ENCODE measurements at places on chromosomes 6 and 20.

GRCh38 chr6:37566111-37566949, 66.6 kb upstream of the CCDC167 start:
- H3K4me1 ChIP-seq = peaks cover 14% of the 10 kb centered on the region
- no peaks in the 10 kb centered on the region for H3K36me3 ChIP-seq
- peak overlapping the region; percentile 48 for H3K4me3 ChIP-seq
- H3K27me3 ChIP-seq = no peaks in the 10 kb centered on the region
- H3K27ac ChIP-seq = no peak overlapping the region

DNA sequence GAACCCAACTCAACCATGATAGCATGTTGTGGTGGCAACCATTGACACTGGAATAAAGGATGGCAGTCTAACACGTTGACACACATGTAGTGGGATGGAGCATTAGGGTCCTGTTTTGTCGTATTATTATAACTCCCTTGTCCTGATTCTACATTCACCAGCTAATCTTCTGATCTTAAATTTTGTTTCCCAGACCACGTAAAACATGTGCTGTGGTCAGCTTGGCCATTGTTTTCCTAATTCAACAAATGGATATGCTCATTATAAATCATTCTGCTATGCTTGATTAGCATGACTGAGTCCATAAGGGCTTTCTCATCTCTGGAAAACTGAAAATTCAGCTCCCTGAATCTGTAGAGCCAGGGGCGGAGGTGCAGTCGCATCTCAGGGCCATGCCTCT, 15.0 kb downstream of the MRAP2 start:
- peak; percentile 31 for DNase-seq
- no peaks in the 10 kb centered on the region for H3K36me3 ChIP-seq
- no peaks in the 10 kb centered on the region for H3K27me3 ChIP-seq
- no peak overlapping the region for H3K4me3 ChIP-seq
- H3K27ac ChIP-seq = no peak overlapping the region
- H3K4me1 ChIP-seq = no peaks in the 10 kb centered on the region

DNA sequence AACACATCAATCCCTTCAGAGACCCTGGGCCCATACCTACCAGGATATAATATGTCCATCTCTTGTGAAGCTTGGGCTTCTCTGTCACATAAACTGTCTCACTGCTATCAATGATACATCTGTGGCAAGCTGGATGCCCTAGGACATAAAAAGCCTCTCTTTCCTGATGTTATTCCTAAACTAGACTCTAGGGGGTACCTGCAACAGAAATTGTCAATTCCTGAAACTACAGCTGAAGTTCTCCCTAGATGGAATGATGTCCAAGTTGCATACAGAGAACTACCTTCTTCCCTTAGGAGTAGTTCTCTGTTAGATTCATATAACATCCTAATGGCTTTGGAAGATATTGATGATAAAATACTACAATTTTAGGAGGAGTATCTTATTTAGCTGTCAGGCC, 35.8 kb downstream of the TBX18 start:
- H3K4me1 ChIP-seq = no peaks in the 10 kb centered on the region
- H3K27ac ChIP-seq = no peak overlapping the region
- no peaks in the 10 kb centered on the region for H3K27me3 ChIP-seq
- H3K4me3 ChIP-seq = no peak overlapping the region

- no peak overlapping the region for H3K4me3 ChIP-seq
- no peak overlapping the region for H3K27ac ChIP-seq
- no peak for DNase-seq
- H3K4me1 ChIP-seq = no peaks in the 10 kb centered on the region
Observed at GRCh38 chr6:78810146-78810545, 57.2 kb upstream of the IRAK1BP1 start.

DNA sequence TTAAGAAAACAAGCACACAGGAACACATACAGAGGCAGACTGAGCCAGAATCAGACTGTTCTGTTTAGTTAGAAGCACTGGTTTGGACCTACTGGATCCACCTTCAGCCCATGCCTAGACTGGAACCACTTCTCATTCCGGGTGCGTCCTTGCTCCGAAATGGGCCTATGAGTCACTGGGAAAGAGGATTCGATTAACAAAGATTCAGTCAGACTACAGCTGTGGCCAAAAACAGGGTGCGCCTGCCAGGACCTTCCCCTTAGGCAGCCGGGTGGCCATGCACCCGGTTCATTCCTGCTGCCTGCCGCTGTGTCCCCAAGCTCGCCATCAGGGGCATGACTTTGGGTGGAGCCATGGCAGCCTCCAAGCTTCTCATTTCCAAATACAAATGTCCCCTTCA, 14.5 kb upstream of the KCNK5 start:
- H3K36me3 ChIP-seq = no peaks in the 10 kb centered on the region
- H3K4me1 ChIP-seq = no peaks in the 10 kb centered on the region
- peak overlapping the region; percentile 68 for H3K27ac ChIP-seq
- no peaks in the 10 kb centered on the region for H3K27me3 ChIP-seq
